Activated CD4-positive, alpha-beta T cell treated with anti-CD3 and anti-CD28 coated beads, Interleukin-2, amount 50 U/mL, for 1 hour (primary cell): ENCODE measurements at places on chromosomes 5 and 9.

DNA sequence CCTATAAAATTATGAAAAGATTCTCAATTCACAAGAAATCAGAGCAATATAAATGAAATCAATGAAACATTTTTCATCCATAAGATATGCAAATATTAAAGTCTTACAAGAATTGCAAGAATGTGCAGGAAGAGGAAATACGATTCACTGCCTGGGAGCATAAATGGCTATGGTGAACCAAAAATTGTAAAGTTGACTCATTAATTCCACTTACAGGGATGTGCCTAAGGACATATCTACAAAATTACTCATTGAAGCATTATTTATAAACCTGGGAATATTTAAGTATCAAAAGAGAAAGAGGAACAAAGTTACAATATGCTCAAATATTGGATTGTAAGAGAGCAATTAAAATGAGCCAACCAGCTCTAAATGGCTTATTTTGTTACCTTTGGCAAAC, 6.9 kb upstream of the NIPSNAP3A start:
- DNase-seq = no peak

DNA sequence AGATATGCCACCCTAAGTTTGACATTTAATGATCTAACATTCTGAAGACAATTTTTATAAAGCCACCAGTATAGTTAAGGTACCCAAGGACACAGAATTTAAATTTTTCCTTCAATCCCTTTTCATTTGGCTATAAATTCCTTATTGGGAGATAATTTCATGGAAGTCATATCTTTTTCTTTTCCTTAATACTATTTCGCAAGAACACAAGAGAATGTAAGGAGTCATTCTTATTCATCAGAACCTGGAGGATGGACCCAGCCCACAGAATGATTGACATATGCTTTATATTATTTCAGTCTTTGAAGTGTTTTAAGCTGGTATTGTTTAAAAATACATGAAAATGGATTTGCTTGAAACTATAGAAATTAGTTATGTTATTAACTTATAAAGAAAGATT, 79.6 kb downstream of the DROSHA start:
- no peak for DNase-seq

GRCh38 chr9:8543219-8543618, 743.6 kb upstream of the DMAC1 start:
- no peak for DNase-seq

DNA sequence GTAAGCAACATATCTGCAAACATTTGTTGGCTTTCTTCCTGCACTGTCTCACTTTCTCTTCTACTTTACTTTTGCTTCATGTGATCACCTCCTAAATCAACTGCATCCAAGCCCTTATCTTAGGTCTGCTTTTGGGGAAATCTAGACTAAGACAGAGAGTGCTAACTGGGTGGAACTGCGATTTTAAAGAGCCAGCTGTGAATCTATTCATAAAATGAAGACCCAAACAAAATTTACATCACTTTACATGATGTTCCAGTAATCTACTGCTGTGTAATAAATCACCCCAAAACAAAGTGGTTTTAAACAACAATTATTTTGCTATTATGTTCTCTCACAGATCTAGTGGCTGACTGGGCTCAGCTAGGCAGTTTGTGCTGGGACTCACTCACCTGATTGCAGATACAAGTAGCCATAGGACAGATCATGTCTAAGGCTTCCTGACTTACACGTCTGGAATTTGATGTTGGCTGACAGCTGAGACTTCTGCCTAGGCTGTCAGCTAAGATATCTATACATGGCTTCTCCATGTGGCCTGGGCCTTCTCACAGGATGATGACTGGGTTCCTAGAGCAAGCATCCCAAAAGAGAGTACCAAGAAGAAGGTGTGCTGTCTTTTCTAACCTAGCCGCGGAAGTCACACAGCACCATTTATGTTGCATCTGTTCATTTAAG, 145.1 kb upstream of the TBCA start:
- DNase-seq = no peak

- DNase-seq = no peak
Measured at GRCh38 chr5:108259306-108259705, 122.6 kb downstream of the FBXL17 start.
